ENCODE measurements at places on chromosomes 13 and 19.

DNA sequence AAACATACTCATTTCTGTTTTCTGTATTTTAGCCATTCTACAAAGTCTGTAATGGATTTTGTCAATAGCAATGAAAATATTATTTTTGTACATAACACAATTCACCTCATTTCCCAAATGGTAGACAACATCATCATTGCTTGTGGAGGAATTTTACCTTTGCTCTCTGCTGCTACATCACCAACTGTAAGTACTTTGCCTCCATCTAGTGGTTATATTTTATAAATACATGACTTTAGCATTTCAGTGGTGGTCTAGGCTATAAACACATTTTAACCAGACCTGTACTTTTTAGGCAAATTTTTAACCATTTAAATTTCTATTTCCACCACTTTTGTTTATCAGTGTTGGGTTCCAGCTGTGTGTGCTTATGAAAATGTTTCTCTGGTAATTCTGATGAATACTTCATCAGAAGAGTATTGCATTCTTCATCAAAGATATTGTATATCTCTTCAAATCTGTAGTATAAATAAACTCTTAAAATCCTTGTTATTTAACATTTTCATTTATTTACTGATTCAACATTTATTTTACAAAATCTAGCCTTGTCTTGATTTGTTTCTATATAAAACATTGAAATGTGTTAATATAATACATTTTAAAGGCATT is 222.4 kb downstream of the NBEA start:
- DNase-seq = peak; percentile 2

DNA sequence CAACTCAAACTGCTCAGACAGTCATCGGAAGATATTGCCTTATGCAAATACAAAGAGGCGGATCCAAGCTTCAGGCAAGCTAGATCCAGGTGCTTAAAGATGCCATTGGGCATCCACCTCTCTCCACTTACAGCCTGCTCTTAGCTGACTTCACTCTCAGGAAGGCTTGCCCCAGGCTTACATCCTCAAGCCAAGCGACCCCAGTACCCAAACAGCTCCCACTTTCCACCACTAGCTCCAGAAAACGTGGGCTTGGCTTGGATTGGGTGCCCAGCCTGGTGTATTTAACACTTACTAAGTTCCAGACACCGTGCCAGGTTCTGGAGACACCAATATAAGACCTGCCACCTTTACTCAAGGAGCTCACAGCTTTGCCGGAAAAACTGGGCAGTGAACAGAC is 142.1 kb upstream of the VSTM2B start:
- no peak for DNase-seq

DNA sequence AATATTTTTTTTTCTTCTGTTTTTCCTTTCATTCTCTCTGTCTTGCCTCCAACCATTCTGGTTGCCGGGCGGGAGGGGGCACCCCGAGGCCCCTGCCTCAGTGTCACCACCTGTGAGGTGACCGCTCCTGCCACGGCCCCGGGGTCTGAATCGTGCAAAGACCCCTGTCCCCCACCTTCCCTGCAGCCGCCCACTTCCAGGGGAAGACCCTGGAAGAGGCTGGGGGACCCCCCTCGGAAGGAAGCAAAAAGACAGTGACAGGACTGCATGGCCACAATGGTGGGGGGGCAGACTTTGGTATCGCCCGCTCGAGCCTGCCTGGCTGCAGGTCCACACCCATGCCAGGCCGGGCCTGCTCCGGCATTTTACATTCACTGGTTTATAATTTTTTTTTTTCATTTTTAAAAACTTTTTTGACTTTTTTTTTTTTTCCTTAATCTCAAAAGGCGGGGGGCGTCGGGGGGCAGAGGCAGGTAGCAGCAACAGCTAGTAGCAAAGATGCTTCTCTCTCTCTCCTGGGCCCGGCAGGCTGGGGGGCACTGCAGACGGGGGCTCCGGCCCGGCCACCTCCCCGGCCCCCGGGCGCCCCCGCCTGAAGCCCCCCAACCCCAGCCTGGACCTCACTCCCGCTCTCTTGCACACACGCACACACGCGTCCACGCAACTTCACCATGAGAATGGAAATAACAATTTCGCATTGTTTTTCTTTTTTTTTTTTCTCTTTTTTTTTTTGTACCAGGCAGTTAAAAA is 22.6 kb downstream of the ZBTB7A start:
- no peak for DNase-seq

DNA sequence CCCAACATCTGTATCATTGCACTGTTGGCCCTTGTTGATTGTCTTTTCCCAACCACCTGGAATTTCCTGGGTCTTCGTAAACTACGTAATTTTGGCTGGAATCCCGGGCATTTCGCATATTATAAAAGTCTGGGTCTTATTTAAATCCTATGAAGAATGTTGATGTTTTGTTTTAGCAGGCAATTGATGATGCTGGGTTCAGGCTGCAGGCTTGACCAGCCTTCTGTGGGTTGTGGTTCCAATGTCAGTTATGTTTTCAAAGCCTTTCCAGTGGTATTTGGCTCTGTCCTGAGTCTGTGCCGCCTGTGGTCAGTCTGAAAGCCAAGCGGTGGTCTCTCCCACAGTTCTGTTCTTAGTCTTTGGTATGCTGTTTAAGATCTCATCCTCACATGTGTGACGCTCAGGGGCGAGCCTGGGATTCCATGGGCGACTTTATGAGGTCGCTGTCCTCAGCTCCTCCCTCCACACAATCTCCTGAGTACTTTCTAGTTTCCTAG is 12.4 kb downstream of the SLC35E1 start:
- no peak for DNase-seq

DNA sequence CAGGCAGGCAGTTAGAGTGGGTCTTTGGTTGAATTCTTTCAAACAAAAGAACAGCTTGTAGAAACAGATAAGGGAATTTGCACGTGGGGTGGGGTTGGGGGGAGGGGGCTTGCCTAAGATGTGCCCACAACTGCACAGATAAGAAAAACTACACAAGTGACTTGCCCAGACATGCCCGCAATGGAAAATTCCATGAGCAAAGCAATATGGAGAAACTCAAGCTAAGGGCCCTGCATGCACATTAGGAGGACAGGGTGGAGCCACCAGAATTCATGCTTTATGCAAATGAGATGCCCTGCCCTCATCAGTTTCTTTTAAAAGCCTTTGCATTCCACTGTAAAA is 755.6 kb upstream of the MIR17HG start:
- DNase-seq = no peak

- peak; percentile 67 for DNase-seq
Observed at GRCh38 chr19:13507053-13507611, 853 bp upstream of the CACNA1A start.

- peak; percentile 22 for DNase-seq
Observed at GRCh38 chr13:41222259-41222852, 28.0 kb upstream of the KBTBD7 start.

GRCh38 chr13:46031581-46032263 is 20.8 kb downstream of the ZC3H13 start:
- DNase-seq = no peak

DNA sequence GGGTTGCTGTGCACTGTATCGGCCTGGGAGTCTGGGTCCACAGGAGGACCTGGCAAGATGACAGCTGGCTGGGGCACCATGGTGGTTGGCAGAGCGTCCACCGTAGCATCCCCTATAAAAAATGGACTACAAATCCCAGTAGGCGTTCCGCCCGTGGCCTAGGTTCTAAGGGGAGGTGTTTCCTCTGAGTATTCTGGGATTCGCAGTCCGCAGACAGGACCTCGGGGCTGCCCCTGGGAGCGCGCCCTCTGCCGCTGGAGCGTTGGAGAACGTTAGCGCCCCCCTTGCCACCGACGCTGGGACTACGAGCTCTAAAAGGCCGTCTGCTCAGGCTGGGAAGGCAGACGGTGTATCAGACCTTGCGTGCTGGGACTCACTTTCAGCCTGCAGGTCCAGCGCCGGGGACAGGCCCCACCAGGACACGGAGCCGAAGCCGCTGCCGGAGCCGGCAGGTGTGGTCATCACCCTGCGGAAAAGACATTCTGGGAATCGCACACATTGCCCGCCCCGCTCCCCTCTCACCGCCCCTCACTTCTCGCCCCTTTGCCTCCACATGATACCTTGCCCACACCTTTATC is 372 bp downstream of the DNAAF3 start:
- DNase-seq = peak; percentile 90

GRCh38 chr13:44136696-44137268 is 236.8 kb upstream of the SERP2 start:
- DNase-seq = peak; percentile 62

DNA sequence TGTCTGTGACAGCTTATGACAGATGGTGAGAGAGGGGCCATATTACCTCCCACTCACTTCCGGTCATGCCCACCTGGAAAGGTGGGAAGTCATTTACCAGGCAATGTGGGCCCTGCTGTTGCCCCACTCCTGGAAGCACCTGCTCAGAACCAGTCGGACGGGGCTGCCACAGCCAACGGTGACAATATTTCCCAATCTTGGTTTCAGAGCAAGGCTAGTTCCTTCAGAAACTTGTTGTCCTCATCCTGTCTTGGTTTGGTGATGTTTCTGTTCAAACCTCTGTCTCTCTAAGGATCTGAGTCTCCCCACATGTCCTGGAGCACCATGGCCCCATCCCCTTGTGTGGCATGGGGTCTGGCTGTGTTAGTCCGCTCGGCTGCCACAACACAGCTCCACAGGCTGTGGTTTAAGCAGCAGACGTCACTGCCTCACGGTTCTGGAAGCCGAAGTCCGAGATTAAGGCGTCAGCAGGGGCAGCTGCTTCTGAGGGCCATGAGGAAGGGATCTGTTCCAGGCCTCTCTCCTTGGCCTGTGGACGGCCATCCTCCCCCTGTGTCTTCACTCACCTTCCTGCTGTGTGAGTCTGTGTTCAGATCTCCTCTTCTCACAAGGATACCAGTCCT is 31.5 kb upstream of the SLC15A1 start:
- no peak for DNase-seq

DNA sequence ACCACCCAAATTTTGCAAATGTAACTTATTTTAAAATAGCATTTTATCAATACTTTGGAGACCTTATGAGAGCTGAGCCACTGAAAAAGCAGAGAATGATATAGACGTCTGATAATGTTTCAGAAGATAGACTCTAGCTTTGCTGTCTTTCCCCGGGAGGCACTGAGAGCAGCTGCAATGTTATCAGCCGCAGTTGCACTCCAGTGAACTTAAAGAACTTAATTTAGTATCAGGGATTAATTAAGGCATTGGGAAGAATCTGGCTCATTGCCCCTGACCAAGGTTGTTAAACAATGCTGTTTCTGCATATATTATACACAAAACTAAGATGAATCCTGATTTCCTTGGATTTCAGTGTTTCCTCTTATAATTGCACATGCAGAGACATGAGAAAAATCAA is 75.7 kb upstream of the SGCG start:
- no peak for DNase-seq

GRCh38 chr19:30686826-30687566 is 314.8 kb downstream of the ZNF536 start:
- DNase-seq = no peak

DNA sequence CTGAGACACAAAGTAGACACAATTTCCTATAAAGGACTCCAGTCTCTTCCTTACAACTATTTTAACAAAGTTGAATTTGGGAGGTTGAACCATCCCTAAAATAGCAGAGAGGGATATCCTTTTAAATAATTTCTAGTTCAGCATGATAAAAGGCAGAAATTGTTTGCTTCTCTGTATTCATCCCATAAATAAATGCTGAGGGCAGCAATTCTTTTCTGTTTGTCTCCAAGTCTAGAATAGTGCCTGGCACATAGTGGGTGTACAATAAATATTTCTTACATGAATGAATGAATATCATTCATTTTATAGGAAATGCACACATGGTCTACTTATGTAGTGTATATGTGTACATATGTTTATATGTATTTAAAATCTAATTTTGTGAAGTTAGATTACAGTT is 12.3 kb downstream of the COL4A1 start:
- no peak for DNase-seq

DNA sequence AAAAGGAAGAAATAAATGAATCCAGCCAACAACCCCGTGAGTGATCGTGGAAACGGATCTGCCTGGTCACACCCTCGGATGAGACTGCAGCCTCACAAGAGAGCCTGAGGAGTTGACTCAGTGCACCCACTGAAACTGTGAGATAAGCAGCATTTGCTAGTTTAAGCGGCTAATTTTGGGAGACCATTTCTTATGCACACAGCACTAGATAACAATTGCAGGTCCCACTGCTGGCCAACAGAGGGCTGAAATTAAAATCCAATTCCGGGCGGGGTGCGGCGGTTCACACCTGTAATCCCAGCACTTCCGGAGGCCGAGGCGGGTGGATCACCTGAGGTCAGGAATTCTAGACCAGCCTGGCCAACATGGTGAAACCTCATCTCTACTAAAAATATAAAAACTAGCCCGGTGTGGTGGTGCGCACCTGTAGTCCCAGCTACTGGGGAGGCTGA is 3.6 kb downstream of the UQCR11 start:
- no peak for DNase-seq

GRCh38 chr13:40060296-40061007 is 405.0 kb downstream of the COG6 start:
- DNase-seq = peak; percentile 94

DNA sequence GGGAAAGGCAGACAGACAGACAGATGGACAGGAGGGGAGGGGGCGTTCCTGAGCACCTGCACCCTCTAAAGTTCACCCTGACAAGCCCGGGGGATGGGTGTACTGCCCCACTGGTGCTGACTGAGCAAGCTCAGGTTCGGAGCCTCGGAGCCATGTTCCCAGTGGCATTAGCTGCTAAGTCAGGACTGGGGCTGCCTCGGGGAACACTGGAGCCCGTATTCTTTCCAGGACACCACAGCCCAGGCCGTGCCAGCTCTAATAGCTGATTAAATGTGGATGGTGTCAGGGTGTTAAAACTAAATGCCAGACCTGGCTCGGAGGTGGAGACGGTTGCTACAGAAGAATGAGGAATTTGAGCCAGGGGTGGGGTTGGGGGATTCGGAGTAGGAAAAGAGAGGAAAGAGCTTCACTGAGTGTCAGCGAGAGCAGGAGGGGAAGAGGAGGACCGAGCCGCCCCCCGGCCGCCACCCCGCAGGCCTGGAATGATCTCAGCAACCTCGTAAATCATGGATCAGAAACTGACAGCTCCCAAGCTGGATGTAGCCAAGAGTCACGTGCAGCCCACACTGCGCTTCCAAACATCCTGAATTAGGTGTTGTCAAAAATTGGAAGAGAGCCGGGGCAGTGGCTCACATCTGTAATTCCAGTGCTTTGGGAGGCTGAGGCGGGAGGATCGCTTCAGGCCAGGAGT is 10.4 kb downstream of the MAP2K2 start:
- no peak for DNase-seq

DNA sequence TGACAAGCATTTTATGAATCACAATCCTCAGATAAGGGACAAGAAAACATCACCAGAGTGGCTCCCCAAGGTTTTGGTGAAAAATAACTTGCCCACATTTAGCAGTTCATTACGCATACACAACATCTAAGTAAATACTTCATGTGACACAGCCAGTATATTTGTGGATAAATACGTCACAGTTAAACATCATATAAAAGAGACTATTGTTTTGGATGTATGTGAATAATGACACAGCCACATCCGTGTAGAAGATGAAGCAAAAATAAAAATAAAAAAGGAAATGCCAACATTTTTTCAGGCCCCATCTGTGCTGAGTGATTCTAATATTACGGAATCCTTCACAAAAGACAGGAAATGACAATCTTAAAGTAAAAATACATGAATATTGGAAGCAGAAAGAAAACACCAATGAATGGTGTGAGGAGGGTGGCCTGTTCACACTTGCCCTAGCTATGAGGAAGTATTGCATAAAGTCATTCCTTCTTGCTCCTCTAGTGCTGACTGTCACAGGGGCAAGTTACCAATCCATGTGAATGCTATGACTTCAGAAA is 457.1 kb downstream of the KLF12 start:
- DNase-seq = no peak

GRCh38 chr13:34944751-34945150 is 2.7 kb downstream of the NBEA start:
- no peak for DNase-seq
